ENCODE measurements at places on chromosomes 6 and 20. TPM values are rescaled to one million over a fixed set of nuclear protein-coding genes. Genes with fewer than 3 reads are reported as not detected.

The EPPIN gene
- total RNA-seq, result not detected

The DPPA5 gene
- total RNA-seq, result not detected

The SMOC2 gene
- total RNA-seq, result 2.9 TPM

The OSER1 gene
- total RNA-seq, result 28.5 TPM

The ARFGEF3 gene
- total RNA-seq, result 1.1 TPM

The WFDC10A gene
- not detected for total RNA-seq

The DOK5 gene
- 1.0 TPM for total RNA-seq

The CCND3 gene
- 21.1 TPM for total RNA-seq

The TMEM74B gene
- total RNA-seq, result 27.7 TPM

The SPATA25 gene
- 42.8 TPM for total RNA-seq

The C20orf141 gene
- not detected for total RNA-seq

The PDE10A gene
- 5.4 TPM for total RNA-seq

The NR2E1 gene
- total RNA-seq, result not detected

The PI16 gene
- total RNA-seq, result not detected

The FAM162B gene
- not detected for total RNA-seq

The KCNK16 gene
- total RNA-seq, result not detected

The SRXN1 gene
- total RNA-seq, result 21.6 TPM

The NOX3 gene
- not detected for total RNA-seq

The LCA5 gene
- 3.5 TPM for total RNA-seq

The ANGPT4 gene
- 0.80 TPM for total RNA-seq

The ZC2HC1B gene
- not detected for total RNA-seq

The RHAG gene
- not detected for total RNA-seq

The TRIM38 gene
- total RNA-seq, result 0.12 TPM

The SH3BGRL2 gene
- 35.0 TPM for total RNA-seq

The SLC4A11 gene
- total RNA-seq, result 0.11 TPM

The EPB41L1 gene
- 66.7 TPM for total RNA-seq

The SLC22A1 gene
- 0.42 TPM for total RNA-seq

The HLA-DQA1 gene
- total RNA-seq, result not detected

The TAGAP gene
- total RNA-seq, result not detected

The RIPPLY2 gene
- total RNA-seq, result 0.35 TPM

The RPS21 gene
- 839 TPM for total RNA-seq

The TMC2 gene
- not detected for total RNA-seq

The MEI4 gene
- total RNA-seq, result 0.36 TPM

The GINS1 gene
- total RNA-seq, result 13.4 TPM

The PBOV1 gene
- not detected for total RNA-seq

The PRICKLE4 gene
- 1.9 TPM for total RNA-seq

The TOMM6 gene
- total RNA-seq, result 113 TPM
